Choroid plexus epithelial cell (primary cell): ENCODE measurements at places on chromosomes 6 and 20.

DNA sequence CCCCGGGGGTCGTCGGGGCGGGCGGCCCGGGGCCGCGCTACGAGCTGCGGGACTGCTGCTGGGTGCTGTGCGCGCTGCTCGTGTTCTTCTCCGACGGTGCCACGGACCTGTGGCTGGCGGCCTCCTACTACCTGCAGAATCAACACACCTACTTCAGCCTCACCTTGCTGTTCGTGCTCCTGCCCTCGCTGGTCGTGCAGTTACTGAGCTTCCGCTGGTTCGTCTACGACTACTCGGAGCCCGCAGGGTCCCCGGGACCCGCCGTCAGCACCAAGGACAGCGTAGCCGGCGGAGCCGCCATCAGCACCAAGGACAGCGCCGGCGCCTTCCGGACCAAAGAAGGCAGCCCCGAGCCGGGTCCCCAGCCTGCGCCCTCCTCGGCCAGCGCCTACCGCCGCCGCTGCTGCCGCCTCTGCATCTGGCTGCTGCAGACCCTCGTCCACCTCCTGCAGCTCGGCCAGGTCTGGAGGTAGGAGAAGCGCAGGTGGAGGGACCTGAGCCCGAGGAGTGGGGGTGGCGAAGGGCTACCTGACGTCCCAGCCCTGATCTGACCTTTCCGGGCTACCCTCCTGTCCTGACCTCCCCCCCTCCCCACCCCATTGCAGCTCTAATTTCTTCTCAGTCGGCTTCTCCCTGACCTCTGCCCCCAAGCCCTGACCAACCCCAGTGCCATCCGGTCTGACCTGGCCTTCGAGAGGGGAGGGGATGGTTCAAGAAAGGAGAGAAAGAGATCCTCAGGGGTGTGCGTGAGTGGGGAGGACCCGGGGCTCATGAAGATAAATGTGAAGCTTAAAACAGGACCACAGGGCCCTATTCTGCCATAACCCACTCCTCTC lies 558 bp downstream of the XKR7 start:
- DNase-seq = peak; percentile 69

DNA sequence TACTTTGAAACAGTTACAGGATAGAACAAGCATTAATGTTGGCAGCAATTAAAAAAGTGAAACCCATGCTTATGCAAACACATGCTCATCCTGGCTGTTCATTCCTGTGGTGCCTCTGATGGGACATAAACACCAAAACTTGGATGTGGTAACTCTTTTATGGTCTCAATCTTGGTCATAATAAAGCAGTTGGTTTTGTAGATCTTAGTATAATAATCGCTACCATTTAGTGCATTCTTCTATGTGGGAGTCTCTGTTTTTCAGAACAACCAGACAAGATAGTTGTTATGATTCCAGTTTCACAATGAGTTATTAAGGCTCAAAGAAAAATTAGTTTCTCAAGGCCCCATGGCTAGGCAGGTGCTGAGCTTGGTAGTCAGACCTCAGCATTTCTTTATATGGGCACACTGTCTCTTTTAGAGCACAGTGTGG lies 184.0 kb downstream of the UTRN start:
- DNase-seq = no peak

DNA sequence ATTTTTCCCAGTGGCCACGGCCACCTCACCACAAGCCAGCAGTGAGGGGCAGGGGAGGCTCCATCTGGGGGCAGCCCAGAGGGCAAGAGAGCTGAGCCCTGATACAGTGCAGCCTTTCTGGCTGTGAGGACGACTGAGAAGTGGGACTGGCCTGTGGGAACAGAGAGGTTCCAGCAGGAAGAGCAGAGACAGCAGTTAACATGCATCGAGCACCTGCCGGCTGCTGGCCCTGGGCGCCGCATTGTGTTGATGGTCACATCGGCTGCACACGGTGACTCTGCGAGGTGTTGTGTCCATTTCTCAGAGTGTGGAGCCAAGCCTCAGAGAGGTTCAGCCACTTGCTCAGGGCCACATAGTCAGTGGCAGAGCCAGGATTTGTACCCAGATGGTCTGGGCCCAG lies 9.8 kb downstream of the FOXS1 start:
- no peak for DNase-seq

DNA sequence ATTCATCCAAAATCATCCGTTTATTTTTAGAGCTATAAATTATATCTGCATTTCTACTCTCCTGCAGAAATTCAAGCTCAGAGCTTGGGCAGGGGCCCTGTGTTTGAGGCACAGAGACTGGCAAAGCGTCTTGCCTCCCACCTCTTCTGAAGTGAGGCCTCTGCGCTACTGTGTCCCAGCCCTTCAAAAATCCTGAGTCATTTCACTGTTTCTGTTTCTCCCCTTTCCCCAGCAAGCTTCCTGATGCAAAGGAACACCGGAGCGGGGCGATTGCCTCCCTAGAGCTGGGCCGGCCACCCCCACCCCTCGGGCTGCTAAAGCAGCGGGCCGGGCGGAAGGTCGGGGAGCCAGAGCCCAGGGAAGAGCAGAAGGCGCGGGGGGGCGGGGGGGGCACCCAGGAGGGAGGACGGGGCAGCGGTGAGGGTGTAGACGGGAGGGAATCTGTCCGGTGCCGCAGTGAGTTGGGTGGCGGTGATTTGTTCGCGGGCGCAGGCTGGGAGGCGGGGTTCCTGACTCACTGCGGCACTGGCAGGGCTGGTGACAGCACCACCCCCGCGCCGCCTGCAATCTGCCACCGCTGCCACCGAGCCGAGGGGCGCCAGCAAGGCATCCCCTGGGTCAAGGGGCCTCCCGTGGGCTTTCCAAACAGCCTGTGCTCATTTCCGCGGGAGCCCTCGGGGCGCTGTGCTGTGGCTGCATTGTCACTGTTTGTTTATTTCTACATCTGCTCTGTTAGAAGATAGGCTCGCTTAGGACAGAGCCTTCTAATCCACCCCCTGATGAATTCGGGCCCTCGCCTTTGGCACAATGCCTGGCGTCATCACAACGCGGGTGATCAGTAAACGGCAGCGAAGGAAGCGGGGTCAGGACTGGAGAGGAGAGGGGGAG lies 46.5 kb upstream of the SNAP25 start:
- peak; percentile 35 for DNase-seq

DNA sequence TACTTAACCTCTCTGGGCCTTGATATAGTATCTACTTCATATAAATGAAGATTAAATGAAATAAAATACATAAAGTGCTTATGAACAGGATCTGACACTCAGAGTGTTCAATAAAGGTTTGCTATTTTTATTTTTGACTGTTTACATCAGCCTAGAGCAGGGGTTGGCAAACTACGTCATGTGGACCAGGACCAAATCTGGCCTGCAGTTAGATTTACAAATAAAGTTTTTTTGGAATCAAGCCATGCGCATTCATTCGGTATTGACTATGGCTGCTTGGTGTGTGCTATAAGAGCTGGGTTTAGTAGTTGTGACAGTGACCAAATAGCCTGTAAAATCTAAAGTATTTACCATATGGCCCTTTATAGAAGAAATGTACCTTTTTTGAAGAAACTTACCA lies 20.8 kb downstream of the PEX7 start:
- DNase-seq = no peak

GRCh38 chr6:11754625-11755271 lies 23.9 kb downstream of the ADTRP start:
- no peak for DNase-seq

GRCh38 chr6:15791448-15792181 lies 128.8 kb upstream of the DTNBP1 start:
- DNase-seq = no peak
